Activated CD4-positive, alpha-beta T cell treated with anti-CD3 and anti-CD28 coated beads, Interleukin-2, amount 50 U/mL, for 24 hours (primary cell): ENCODE measurements at places on chromosomes 16 and 17.

DNA sequence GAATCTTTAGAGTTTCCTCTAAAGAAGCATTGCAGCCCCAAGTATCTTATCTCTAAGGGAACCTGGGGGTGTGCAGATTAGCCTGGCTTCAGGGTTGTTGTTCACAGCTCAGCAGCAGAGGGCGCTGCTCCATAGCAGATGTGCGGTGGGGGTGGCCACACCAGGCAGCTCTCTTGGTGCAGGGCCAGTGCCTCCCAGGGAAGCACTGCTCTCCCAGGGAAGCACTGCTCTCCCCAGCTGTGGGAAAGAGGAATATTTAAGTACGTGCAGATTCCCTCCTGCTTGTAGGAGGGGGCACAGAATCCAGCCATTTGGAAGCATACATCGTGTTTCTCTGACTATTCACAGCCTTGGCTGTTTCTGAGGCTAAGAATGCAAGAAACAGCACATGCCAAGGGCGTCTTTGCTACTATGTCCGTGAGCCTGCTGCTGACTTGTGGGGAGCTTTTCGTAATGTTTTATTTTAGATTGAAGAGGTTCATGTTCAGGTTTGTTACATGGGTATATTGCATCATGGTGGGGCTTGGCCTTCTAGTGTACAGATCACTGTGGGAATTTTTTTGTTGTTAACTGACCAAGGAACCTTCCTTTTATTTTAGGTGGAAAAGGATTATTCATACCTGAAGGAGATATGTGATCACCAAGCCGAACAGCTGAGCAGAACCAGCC, 217.8 kb downstream of the SPECC1 start:
- DNase-seq, result peak; percentile 74

GRCh38 chr16:72508191-72508590, 336.2 kb upstream of the PMFBP1 start:
- no peak for DNase-seq

DNA sequence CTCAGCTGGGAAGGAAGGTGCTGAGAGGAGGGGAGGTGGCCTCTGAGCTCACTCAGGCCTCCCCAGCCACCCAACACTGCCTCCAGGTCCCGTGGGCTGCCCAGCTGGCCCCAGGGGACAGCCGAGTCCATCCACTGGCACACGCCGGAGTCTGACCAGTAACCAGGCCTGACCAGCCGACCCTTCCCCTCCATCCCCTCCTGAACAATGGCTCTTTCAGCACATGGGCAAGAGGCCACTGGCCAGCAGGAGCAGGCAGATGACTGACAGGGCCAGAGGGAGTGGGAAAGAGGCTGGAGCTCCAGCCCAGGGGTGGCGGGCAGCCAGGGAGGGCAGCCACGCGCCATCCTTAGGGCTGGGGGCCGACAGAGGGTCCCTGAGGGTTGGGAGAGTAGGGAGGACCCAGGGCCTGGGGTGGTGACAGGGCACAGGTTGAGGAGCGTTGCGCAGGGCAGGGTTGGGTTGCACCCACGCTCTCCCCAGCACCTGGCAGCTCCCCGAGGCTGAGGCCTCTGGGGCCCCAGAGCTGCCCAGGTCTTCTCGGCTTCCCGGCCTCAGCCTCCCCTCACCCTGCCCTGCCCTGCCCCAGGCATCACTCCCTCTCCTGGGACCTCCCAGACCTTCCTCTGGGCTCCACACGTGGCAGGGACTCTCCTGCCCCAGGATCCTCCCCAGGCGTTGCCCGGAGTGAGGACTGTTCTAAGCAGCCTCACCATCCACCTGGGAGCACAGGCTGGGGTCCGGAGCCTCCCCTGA, 20.2 kb upstream of the SLC38A10 start:
- DNase-seq, result no peak

DNA sequence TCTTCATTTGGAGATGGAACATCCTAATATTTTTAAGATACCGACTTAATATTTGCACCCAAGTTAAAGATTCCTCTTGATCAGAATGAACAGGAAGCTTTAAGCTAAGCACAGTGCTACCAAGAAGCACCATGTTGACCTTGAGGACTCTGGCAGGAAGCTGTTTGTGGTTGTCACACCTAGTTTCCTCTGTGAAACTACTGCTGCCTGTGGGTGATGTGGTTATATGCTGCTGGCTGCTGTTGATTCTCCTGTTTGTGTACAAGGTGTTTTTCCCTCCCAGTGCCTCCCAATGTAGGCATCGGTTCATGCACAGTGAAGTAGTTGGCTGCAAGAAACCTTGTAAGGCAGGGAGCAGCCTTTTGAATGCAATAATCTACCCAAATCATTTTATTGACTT, 23.4 kb downstream of the RBL2 start:
- DNase-seq, result no peak

GRCh38 chr17:56943505-56944125, 17.2 kb downstream of the COIL start:
- DNase-seq, result no peak

DNA sequence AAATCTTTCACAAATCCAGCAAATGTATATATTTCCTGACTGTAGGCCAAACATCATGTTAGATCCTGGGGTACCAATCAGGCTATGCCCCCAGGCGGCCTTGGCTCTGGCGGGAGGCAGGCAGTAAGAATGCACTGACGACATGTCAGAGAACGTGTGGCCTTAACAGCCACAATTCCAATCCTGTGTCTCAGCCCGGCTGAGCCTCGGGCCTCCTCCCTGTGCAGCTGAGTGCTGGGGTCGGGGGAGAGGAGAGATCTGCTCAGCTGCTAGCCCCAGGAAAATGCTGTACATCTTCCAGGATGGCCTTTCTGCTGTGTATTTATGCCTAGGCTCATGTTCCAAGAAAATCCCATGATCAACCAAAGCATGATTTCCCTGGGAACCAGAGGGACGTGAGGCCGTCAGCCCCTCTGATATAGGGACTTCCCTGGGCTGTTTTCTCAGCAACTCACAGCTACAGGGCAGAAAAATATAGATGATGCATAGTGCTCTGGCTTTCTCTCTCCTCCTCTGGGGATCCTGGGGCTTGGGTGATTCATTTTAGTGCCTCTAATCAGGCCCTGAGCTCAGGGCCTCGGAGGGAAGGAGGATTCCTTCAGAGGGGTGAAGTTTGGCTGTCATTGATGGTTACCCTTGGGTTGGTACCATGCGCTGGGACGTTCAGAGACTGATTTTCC, 604.0 kb downstream of the HS3ST4 start:
- DNase-seq, result no peak

DNA sequence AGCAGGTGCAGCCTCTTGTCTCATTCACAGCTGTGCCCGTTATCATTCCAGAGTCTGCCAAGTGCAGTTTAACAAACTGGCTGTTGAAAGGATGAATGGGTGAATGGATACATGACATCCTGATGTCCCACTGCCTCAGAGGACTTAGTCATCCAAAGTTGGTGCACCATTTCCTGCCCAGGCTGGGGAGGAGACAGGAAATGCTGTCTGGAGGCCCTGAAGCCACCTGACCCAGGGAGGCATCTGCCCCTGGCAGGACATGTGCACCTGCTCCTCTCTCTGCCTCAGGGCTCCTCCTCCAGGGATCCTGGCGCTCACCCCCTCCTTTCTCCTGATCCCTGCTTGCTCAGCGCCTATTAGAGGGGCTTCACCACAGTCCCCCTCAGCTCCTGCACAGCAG, 1.8 kb upstream of the CD300C start:
- no peak for DNase-seq

DNA sequence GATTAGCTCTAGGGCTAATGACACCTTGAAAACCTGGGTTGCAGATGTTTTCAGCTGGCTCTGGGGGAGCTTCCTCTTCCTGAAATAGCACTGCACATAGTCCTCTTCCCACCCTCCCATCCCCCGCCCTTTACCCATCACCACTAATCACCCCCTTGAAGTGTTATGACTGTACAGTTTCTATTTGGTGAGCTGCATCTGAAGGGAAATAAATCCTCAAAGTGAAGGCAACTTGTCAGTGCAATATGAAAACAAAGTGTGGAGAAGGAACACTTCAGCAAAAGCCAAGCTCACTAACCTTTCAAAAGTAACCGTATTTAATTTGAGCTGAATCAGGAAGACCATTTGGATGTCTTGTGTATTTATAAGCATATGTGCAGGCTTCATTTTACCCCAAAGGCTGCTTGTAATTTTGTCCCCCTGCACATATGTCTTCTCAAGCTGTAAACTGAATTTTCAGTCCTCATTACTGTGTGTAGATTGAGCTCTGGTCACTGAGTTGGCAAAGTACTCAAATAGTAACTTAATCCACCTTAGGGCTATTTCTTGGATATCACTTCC, 44.1 kb upstream of the CA10 start:
- DNase-seq, result no peak

DNA sequence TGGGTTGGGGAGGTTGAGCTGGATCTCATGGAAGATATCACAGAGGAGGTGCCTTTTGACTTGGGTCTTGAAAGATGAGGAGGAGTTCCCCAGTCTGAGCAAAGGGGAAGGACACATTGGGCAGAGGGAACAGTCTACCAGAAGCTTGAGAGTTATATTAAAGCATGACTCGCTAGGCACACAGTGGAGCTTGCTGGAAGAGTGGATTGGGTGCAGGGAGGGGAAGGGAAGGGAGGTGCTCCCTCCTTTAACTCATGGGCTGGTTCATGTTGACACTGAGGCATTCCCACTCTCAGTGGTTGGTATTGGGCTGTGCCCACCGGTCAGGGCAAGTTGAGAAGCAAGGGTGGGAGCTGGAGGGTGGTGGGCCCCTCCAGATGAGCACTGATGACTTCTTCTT, 5.9 kb downstream of the TMEM98 start:
- no peak for DNase-seq

- no peak for DNase-seq
Measured at GRCh38 chr17:57338257-57338914, 82.1 kb downstream of the MSI2 start.

DNA sequence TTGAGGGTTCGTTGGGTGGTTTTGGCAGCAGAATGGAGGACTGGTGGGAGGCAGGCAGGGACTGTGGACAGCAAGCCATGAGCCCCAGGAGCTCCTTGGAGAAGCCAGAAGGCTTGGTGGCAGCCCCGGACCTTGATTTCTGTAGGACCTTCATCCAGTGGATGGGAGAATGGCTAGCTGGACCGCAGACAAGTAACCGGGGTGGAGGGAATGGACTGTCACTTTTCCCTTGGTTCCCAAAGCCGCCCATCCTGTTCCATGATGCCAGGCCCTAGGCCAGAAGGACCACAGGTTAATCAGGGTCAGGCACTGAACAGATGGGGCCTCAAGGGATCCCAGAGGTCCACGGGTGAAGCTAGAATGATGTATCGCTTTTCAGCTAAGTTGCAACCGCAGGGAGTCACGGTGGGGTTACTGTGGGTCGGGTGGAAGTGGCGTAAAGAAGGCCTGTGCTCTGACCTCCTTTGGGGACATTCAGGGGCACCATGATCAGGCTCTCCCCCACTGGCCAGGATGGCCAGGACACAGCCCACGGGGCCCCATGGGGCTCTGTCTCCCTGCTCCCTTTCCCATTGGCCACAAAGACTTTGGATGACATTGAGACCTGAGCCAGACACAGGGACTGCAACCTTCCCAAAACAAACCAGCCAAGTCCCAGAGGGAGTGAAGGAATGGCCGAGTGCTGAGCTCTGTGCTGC, 66.9 kb upstream of the MRTFB start:
- no peak for DNase-seq

DNA sequence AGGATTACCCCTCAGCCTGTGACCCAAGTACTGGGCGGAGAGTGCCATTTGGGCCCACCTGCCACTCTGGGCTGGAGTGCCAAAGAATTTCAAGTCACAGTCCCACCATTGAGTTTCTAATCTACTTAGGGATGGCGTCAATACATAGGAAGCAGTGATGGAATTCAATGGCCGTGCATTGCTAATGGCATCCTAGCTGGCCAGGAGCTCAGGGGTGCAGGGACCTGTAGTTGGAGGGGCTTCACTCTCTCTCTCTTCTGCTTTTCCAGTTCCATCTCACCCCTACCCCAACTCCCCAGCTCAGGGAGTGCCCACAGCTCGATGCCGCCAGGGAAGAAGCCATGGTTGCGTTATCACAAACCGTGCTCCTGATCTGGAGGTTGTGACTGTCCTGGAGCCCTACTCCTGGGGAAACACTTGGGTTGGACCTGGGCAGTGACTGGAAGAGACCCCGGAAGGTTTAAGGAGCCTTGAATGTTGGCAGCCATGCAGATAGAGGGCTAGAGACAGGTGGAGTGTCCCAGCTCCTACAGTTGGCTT, 2.4 kb downstream of the MMP15 start:
- DNase-seq, result no peak

DNA sequence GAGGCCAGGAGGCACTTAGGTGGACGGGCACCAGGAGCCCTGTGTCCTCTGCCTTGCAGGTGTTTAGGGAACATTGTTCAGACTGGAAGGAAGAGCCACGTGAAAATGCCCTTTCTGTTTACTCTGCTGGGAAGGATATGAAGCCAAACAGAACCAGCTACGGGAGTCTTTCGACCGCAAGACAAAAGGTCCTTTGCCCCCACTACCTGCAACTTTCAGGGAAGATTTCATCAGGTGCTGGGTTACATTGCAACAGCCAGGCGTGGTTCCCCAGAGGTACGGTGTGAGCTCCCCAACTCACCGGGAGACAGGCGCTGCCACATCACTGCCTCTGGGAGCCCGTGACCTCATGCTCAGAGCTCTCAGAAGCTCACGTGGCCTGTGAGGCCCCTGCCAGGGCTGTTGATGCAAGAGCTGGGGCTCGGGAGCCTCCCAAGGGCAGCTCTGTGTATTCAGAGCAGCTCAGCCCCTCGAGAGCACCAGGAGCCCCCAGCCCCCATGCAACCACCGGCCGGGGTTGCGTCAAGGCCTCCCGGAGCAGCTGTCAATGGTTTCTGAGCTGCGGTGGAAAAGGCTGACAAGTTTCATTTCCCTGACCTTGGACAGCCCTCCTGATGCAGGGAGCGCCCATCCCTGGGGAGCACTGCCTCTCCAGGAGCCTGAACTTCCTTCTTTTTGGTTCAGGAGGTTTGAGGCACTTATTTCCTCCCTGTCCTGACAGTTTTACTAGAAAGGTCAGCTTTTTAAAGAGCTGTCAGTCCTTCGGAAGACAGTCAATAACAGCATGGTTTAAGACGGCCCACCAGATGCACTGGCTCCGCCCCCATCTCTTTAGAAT, 42.1 kb downstream of the TBC1D16 start:
- peak; percentile 44 for DNase-seq

DNA sequence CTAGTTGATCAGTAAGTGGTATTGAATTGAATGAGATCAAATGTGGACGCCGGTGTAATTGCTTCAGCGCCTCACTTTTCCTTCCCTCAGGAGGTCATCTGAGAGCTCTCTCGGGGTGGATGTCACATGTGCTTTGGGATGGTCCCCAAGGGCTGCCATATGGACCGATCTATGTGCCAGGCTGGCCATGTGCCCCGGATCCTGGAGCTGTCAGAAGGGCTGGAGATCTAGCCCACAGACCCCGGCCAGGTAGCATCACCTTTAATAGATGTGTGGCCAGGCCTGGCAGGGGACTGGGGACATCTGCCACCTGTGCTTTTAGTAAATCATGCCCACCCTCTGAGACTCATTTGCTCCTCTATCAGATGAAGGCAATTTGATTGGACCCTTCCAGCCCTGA, 95.3 kb upstream of the CRHR1 start:
- DNase-seq, result no peak

- no peak for DNase-seq
Measured at GRCh38 chr17:75271955-75272847, 1.2 kb upstream of the MIF4GD start.

- DNase-seq, result no peak
Measured at GRCh38 chr17:44627513-44628242, 28.6 kb upstream of the MEIOC start.

- no peak for DNase-seq
Measured at GRCh38 chr16:83212301-83212841, 585.6 kb downstream of the CDH13 start.
